Fibroblast of lung (primary cell): ENCODE measurements at places on chromosomes 6 and 20. TPM values are rescaled to one million over a fixed set of nuclear protein-coding genes. Genes with fewer than 3 reads are reported as not detected.

POU5F1 gene
- under 0.01 TPM in 2 replicates for total RNA-seq

SRSF6 gene
- 34.9 and 37.8 TPM in 2 replicates for total RNA-seq

MTHFD1L gene
- total RNA-seq = 43.4 and 48.9 TPM in 2 replicates

PRDM13 gene
- not detected in 2 replicates for total RNA-seq

HAO1 gene
- total RNA-seq = not detected in 2 replicates

BPIFA1 gene
- total RNA-seq = not detected in 2 replicates

FAM217A gene
- total RNA-seq = not detected in 2 replicates

TBC1D22B gene
- total RNA-seq = 8.2 and 9.7 TPM in 2 replicates

PRL gene
- not detected in 2 replicates for total RNA-seq

NELFCD gene
- 46.2 and 46.9 TPM in 2 replicates for total RNA-seq

C6orf15 gene
- total RNA-seq = not detected in 2 replicates

FOXF2 gene
- 29.3 and 32.9 TPM in 2 replicates for total RNA-seq

COL19A1 gene
- under 0.01 TPM in 1 of 2 replicates, not detected in the other for total RNA-seq
